AG09319 (cell line): ENCODE measurements at places on chromosomes 3 and 15.
A peak's percentile ranks its signal among the peaks of the same experiment; 100 is the strongest.

GRCh38 chr3:188217011-188217463 is 63.1 kb downstream of the LPP start:
- no peak for DNase-seq

- DNase-seq: no peak
Measured at GRCh38 chr15:78909791-78910228, 35.0 kb downstream of the CTSH start.

DNA sequence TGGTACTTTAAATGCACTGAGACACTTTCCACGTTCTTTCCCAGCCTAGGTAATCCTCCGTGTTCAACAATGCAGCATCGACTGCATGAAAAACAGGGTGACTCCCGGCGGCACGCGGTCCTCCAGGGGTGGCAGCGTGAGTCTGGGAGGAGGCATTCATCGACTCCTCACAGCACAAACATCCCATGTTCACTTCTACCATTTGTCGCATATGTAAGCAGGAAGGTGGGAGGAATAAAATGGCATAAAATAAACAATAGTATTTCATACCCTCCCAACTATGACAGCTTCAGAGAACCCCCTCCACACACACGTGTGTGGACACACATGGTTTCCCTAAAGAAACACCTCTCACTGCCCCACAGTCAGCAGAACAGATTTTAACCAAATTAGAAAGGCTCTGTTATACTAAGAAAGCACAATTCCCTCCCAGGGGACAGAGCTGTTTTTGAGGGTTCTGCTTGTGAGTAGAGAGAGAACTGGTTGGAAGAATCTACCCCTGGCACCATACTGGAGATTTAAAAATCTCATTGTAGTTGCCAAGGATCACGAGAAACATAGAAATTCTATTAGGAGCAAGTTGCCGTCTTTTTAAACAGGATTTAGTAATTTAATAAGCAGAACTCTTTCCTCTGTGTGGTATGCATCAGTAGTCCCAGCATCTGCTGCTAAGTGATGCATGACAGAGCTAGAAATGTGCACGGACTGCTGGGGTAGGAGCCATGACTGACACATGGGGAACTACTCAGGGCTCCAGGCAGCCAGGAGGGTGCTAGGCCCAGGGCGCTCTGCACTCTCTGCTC is 6.0 kb downstream of the FAM43A start:
- peak; percentile 62 for DNase-seq

- no peak for DNase-seq
Measured at GRCh38 chr3:5026046-5026362, 46.8 kb downstream of the BHLHE40 start.

DNA sequence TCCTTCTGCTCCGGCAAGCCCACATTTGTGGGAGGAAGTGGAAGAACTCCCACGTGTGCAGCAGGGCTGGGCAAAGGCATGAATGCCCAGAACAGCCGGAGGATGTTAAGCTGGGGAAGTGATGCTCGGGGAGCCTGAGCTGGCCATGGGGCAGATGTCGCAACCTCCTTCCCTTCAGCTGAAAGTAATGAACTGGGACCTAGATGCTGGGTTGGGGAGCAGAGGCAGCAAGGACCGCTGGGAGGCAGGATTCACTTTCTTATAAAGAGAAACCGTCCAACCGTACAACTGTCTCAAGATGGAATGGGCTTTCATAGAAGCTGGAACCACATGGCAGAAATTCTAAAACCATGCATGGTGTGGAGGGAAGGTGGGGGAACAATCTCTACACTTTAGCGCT is 290.9 kb downstream of the OCA2 start:
- no peak for DNase-seq

DNA sequence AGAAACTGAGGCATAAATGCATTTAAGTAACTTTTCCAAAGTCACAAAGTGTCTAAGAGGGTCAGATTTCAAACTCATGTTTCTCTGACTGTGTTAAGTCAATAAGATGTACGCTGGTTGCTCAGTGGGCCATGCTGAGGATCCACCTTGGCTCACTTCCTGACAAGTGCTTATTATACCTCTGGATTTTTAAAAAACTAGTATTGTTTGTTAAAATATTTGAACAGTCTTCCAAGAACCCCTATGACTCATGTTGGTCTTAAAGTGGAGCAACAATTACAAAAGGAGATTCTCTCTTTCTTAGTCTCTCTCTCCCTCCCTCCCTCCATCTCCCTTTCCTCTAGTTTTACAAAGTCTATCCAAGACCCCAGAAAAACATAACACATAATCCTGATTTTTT is 1050.2 kb downstream of the AGBL1 start:
- DNase-seq: no peak

GRCh38 chr15:64274341-64274950 is 81.5 kb downstream of the CSNK1G1 start:
- DNase-seq: peak; percentile 32

DNA sequence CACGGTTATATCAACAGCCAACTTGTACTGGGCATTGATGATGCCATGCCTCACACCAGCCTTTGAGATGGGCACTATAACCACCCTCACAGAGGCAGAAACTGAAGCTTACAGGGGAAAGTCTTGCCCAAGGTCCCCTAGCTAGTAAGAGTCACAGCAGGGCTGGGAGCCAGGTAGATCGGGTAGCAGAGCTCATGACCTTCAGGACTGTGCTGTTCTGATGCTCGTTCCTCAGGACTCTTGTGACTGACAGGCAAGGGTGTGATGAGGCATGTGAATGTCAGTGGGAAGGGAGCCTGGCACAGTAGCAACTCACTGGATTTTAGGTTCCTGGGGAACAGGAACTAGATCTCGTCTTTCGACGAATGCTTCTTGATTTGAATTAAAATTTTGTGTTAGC is 65.7 kb downstream of the RLBP1 start:
- no peak for DNase-seq

DNA sequence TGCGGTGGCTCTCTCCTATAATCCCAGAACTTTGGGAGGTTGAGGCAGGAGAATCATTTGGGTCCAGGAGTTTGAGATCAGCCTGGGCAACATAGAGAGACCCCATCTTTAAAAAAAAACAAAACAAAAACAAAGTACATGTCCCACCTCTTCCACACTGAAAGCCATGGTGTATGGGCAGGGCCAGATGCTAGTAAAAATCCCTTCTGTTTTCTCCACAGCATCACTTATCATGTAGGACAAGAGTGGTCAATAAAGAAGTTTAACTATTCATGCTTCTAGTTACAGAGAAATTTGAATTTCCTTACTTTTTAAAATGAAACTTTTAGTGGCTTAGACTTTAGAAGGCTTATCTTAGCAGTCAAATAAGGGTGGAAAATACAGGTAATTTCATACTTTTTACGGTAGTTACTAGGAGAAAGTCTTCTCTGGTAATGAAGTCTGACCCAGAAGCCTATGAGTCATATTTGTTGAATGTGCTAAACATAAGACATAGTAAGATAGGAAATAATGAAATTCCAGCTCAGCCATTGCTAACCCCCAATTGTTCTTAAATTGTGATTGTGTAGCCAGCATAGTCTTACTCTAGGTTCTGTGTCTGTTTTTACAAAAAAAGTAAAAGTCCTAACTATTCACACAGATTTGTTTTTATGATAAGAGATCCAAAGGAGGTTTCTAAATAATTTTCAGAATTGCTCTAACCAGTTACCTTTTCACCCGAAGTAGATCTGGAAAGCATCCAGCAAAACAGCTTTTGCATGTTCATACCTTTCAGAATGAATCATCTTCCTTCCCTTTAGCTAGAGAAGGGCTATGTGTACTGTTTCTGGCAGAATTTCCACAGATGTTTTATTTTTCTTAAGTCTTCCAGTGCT is 16.4 kb upstream of the ZNF609 start:
- peak; percentile 46 for DNase-seq

- no peak for DNase-seq
Measured at GRCh38 chr15:51342227-51342999, 958 bp downstream of the GLDN start.

DNA sequence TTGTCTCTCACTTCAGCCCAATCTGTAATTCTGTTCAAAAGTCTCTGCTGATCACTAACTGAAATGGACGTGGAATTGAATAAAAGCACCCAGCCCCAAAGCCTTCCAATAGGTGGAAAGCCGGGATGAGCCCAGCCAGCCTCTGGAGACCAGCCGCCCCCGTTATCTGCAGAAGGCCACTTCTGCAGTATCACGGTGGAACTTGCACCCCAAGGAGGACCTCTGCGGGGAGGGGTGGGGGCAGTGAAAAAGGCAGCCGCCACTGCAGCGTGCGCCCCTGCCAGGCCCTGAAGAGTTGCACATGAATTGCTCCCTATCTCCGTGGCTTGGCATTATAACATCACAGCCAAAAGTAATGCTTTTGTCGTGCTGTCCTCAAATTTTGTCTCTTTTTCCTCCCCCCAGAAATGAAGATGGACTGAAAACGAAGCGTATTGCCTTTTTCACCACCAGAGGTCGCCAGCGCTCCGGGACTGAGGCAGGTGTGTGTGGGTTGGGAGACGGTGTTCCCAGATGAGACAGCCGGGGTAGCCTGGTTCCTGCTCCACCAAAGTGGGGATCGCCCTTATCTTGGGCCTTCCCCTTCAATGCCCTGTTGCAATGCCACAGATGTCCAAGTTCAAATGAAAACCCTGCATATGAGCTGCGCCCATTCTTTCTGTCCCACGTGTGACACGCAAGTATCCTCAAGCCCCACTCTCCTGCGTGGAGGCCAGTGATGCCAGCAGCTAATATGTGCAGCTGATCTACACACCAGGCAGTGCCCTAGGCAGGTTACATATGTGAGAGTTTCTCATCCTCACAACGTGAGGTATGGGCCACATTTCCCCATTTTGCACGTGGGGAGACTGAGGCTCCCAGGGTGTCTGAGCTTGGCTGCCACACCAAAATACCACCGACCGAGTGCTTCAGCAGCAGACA is 96.0 kb downstream of the LRRK1 start:
- DNase-seq: no peak

DNA sequence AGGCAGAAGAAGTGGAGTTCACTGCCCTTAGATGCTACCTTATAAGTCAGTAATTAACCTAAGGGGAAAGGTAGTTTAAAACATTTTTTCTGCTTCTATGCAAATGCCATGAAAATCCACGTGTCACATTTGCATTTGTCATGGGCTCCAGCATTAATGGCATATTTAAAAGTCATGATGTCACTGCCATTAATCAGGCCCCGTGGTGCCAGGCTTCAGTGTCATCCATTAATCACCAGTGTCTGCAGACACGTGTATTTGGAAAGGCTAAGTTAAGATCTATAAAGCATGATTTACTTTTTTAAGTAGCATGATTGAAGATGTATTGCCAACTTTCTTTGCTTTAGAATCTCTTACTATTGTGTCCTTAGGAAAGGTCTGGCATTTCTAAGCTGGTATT is 857.8 kb downstream of the TUSC7 start:
- DNase-seq: no peak

DNA sequence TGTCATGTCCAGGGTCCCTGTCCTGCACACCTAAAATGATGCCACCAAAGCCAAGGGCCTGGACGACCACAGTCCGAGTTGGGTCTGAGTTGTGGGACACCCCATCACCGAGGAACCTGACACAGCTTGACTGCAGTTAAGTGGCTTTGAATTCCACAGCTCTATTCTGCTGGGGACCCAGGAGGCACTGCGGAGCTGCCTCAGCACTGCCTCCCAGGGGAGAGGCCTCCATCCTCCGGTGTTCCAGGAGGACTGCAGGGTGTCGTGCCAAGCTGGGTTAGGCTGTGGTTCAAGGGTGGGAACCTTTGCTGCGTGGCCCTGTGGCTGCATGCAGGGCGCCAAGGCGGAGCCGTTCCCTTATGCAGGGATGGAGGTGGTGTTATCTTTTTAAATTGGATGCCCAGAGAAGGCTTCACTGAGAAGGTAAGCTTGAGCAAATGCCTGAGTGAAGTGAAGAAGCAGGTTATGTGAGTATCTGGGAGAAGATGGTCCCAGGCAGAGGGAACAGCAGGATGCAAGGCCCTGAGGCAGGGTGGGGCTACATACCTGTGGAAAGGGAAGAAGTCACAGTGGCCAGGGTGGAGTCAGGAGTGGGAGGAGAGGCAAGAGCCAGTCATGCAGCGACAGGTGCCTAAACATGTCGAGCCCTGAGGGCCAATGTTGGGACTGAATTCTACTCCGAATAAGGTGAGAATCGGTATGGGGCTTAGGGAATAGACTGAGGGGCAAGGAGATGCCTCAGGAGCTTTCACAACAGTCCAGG is 144.8 kb downstream of the TPRA1 start:
- no peak for DNase-seq

GRCh38 chr15:64774037-64774628 is 1.3 kb downstream of the RBPMS2 start:
- DNase-seq: no peak

- no peak for DNase-seq
Measured at GRCh38 chr3:53357458-53357857, 10.1 kb upstream of the DCP1A start.
